Mucosa of gallbladder (tissue), 1 donor: ENCODE measurements at places on chromosomes 4 and X. TPM values are rescaled to one million over a fixed set of nuclear protein-coding genes. Genes with fewer than 3 reads are reported as not detected.

GRCh38 chrX:123348468-123348867 is 164.4 kb downstream of the GRIA3 start:
- no peak for DNase-seq

DNA sequence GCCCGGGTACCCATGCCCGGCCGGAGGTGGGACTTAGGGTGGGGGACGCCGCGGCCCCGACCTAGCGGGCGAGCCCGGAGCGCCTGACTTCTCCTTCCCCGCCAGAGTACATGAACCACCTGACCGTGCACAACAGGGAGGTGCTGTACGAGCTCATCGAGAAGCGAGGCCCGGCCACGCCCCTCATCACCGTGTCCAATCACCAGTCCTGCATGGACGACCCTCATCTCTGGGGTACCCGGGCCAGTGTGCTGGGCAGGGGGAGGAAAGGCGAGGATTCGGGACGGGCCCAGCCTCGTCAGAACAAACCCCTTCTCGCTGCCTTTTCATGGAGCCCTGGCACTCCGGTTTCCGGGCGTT is 622 bp downstream of the TAFAZZIN start:
- DNase-seq: peak; percentile 57

- DNase-seq: no peak
Observed at GRCh38 chrX:123336666-123337065, 152.6 kb downstream of the GRIA3 start.

- no peak for DNase-seq
Observed at GRCh38 chr4:78671903-78672815, 104.0 kb upstream of the BMP2K start.

DNA sequence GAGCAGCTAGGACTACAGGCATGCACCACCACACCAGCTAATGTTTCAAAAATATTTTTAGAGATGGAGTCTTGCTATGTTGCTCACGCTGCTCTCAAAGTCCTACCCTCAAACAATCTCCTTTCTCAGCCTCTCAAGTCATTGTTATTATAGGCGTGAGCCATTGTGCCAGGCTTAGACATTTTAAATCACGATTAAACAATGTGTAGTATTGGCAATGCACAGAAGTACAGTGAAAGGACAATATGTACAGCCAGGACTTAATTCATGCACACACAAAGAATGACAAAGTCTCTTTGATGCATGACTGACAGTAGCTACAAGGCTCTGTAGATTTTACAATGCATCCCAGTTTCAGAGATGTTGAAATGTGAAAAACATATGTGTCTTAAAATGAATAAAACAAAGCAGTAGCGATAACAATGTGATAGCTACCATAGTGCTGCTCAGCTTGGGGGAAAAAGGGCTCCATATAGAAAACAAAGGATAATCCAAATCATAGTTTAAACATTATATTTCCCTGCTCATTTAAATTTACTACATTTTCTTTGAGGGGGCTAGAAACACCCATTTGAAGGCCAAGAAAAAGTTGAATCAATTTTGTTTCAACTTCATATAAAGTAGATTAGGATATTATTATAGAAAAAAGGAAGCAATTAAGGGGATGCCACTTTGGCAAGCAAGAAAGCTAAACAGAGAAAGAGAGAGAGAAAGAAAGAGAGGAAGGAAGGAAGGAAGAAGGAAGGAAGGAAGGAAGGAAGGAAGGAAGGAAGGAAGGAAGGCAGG is 272.4 kb upstream of the SMIM31 start:
- DNase-seq: no peak

DNA sequence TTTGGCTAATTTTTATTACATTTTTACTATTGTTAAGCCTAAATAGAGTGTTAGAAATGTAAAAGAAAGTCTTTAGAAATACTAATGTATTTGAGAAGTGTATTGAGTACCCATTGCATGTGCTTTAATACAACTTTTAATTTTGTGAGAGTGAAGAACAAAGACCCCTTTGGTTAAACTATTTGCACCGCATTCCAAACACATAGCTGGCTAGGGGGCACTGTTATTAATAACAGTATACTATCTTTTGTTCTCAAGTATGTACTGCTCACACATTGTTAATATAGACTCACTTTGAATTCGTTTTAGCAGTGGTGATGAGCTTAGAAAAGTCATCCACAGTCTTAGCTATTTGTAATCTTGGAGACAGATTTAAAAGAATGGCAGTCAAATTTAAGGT is 106.1 kb downstream of the CLDN22 start:
- no peak for DNase-seq

GRCh38 chr4:66017671-66018070 is 347.4 kb upstream of the EPHA5 start:
- no peak for DNase-seq

DNA sequence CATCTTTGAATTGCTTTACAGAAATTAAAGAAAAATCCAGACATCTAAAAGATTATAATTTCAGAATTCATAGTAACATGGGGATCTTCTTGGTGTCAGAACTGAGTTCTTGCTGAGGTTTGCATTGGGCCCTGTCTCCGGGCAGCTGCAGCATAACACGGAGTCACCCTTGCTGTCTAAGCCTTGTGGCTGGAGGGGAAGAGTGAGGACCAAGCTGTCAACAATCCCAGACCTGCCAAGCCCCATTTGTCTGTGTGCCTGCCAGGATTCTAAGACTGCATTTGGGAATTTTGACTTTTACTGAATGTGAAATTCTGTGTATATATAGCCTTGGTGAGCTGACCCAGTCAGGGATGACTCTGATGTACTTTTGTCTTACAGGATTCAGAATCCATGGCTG is 25.2 kb upstream of the NAP1L5 start:
- DNase-seq: no peak

DNA sequence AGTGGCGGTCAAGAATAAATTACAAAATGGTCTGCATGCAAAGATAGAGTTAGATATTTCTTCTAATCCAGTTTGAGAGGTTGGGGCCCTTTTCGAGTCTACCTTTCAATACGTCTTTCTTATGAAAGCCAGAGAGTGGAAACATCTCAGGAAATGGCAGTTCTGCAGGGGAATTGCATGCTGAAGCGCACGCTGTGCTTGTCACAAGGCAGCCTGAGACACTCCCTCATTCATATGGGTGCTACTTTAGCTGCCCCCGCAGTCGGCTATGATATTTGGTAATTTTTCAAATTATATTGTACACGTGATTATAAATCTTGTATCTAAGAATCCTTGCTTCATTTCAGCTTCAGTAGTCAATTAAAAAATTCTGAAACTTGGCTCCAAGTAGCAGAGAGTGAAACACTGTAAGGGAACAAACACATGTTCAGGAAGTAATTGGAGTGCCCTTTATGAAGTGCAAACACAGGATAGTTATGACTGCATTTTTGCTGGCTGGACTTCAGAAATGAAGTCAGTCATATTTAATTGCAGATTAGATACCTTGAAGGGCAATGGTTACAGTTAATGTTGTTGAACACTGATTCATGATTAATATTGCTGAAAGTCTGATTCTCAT is 145.5 kb upstream of the NAP1L5 start:
- DNase-seq: no peak

GRCh38 chr4:83282049-83282535 is 2.5 kb downstream of the COQ2 start:
- peak; percentile 50 for DNase-seq

DNA sequence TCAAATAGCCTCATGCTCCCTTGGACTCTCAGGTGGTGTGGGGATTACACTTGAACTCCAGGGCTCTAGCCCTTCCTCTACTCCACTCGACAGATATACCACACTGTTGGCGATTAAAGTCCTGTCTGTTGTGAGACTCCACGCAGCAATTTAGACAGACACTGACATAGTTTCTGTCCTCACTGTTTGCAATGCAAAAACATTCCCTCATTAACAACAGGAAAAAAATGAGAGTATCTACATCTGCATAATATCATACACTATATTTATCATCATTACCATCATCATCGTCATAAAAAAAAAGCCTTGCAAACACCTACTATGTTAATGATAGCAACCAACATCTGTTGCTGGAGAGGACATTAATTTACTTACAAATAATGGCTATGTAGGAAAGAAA is 132.4 kb downstream of the RASL11B start:
- DNase-seq: no peak

- DNase-seq: peak; percentile 51
Observed at GRCh38 chr4:86831262-86832130, 17.7 kb downstream of the SLC10A6 start.

DNA sequence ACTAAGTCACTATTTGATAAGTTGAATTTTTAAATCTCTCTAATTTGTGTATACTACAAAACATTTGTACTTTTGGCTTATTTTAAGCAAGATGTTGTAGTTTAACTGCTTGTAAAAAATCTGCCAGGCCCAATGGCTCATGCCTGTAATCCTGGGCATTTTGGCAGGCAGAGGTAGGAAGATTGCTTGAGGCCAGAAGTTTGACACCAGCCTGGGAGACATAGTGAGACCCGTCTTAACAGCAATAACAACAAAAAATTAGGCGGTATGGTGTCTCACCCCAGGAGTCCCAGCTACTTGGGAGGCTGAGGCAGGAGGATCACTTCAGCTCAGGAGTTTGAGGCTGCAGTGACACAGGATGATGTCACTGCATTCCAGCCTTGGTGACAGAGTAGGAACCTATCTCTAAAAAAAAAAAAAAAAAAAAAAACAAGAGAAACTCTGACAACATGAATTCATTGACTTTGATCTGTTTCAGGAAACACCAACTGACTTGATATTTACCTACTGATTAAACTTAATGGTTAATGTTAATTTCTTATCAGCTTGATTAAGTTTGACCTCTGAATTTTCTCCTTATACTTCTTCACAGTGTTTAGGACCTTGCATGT is 8.9 kb downstream of the FHIP1A start:
- no peak for DNase-seq

DNA sequence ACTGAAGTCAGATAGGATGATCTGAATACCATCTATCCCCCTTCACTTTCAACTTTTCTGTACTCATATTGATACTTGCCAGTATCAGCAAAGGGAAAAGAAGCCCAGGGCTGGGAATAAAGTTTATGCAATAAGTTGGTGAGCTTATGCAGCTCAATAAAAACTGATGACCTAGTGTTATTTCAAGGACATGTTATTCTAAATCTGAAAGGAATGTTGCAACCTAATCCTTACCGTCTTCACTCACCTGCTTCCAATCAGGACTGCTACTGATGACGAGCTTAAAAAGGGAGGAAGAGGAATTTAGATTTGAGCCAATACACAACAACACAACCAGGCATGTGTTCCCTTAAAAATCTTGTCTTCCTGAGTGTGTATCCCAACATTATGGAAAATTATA is 419.9 kb downstream of the SPRY1 start:
- DNase-seq: no peak

DNA sequence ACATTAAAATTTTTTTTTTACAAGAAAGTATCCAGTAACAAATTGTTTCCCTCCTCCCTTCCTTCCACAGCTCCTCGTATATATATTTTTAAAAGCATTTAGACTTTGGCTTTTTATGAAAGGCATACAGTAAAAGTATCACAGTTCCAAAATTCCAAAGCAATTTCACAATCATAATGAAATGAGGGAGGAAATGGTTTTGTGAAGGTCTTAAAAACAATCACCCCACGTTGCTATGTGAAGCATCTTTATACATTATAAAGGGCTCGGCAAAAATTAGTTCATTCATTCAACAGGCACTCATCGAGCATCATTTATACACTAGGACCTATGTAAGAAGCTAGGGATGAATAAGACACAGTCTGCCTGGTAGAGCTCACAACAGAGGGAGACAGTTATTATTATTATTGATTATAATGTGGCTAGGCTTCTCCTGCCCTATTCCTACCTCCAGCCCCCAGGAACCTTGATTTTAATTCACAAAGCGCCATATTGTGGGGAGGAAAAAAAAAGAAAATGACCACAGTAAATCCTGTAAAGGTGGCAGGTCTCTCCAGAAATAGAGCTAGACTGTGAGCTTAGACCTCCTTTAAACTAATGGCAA is 239.9 kb downstream of the MAML3 start:
- DNase-seq: no peak

DNA sequence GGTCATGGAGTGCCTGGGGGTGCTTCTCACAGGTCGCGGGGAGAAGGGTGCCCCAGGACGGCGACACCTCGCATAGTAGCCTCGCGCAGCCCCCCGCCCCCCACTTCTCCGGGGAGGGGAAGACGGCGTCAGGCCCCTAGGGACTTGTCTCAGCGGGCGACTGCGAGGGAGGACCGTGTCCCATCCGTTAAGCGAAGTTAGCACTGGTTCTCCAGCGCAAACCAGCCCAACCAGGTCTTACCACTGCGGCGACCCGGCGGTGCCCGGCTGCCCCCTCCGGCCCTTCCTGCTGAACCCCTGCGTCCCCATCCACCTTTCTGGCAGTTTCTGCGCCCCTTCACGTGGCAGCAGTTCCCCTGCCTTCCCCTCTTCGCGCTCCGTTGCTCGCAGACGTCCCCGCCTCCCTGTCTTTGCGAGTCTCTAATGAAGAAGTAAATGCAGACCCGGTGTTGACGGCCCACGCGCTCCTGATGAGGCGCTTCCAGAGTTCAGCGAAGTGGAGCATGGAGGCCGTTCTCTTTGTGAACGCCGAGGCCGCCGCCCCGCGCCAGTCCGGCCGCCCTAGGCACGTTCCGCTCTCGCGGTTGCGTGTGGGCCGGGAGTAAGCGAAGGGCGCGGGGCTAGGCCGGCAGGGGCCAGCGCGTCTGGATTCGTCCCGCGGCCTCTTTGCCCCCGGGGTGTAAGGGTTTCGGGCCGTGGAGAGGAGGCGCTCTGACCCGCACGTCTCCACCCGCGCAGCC is 3.0 kb downstream of the SLIT2 start:
- peak; percentile 10 for DNase-seq

DNA sequence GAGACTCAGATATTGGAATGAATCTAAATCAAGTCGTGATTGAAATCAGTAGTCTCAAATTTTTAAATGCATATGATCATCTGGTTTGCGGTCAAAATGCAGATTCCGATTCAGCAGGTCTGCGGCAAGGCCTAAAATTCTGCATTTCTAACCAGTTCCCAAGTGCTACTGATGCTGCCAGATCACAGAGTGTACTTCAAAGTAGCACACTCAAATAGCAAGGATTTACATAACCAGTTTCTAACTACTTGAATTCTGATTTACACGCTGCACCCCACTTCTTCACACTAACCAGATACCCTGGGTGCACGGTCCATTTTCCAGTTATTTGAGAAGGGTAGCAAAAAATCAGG is 752 bp downstream of the MBTPS2 start:
- no peak for DNase-seq

DNA sequence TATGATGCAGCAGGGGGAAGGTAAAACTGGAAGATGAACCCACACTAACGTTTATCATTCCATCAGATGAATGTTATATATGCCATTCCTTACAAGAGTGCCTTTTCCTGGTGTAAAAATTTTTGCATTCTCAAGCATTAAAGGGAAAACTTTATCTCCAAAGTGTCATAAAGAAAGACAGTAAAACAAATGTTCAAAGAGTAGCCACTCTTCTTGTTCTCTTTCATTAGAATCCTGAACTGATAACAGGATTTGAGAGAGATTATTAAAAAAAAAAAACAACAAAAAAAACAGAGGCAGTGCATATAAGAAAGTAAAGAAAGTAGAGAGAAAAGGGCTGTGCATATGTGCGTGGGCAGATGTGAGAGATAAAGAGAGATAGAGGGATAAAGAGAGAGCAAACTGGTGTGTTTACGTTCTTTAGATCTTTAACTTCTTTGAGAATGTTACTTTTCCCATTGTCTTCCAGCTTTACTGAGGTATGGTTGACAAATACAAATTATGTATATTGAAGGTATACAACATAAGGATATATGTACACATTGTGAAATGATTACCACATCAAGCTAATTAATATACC is 275.4 kb downstream of the HS3ST1 start:
- DNase-seq: no peak

The FHDC1 gene
- 23.6 TPM for total RNA-seq

The CCDC110 gene
- 0.78 TPM for total RNA-seq

The PWWP3B gene
- total RNA-seq: 5.6 TPM

The ASB5 gene
- total RNA-seq: 4.5 TPM

The HTN3 gene
- total RNA-seq: not detected

The SYN1 gene
- 0.55 TPM for total RNA-seq

The XK gene
- total RNA-seq: 2.8 TPM

The USP51 gene
- 1.9 TPM for total RNA-seq

The MEPE gene
- total RNA-seq: not detected

The NMU gene
- 0.75 TPM for total RNA-seq
